ENCODE measurements at places on chromosomes 12 and 14.

DNA sequence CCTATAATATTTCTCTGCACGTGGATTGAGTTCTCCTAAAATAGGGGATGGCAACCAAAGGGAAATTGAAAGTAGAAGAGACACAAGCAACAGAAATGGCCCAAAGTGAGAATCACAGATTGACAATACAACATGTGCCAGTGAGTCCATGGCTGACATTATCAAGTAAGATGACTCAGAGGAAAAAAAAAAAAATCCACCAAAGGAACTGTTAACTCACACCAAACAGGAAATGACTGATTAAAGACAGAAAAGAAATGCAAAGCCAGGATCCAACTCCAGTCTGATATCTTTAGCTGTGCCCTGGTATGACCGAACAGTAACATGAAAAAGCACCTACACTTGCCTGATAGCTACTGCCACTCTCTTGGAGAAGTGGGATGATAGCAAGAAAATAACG is 485.0 kb downstream of the PRKD1 start:
- no peaks in the 10 kb centered on the region for H3K27me3 ChIP-seq
- DNase-seq: no peak
- no peaks in the 10 kb centered on the region for H3K36me3 ChIP-seq
- H3K4me3 ChIP-seq: no peak overlapping the region
- no peaks in the 10 kb centered on the region for H3K4me1 ChIP-seq

GRCh38 chr14:67784244-67784823 is 32.1 kb downstream of the ZFYVE26 start:
- no peaks in the 10 kb centered on the region for H3K4me1 ChIP-seq
- H3K27ac ChIP-seq: no peak overlapping the region
- DNase-seq: no peak
- H3K27me3 ChIP-seq: no peaks in the 10 kb centered on the region
- H3K36me3 ChIP-seq: no peaks in the 10 kb centered on the region

- peak overlapping the region; percentile 17 for H3K27ac ChIP-seq
- H3K4me3 ChIP-seq: no peak overlapping the region
- peak; percentile 79 for DNase-seq
- H3K36me3 ChIP-seq: no peaks in the 10 kb centered on the region
- H3K4me1 ChIP-seq: peaks cover 13% of the 10 kb centered on the region
Measured at GRCh38 chr14:64220466-64220865, 73.7 kb downstream of the ESR2 start.

GRCh38 chr14:70454731-70455130 is 2.8 kb downstream of the ADAM21 start:
- no peaks in the 10 kb centered on the region for H3K4me1 ChIP-seq
- DNase-seq: no peak
- H3K27ac ChIP-seq: no peak overlapping the region
- H3K4me3 ChIP-seq: no peak overlapping the region
- no peaks in the 10 kb centered on the region for H3K36me3 ChIP-seq

DNA sequence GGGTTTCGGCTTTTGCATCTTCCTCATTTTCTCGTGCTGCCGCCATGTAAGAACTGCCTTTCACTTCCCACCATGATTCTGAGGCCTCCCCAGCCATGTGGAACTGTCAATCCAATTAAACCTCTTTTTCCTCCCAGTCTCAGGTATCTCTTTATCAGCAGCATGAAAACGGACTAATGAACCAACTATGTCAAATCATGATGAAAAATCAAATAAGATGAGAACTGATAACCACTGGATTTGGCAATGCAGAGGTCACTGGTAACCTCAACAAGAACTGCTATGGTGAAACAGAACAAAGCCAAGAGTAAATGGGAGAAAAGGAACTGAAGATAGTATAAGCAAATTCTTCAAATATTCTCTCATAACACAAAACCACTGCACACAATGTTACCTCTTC is 6.0 kb downstream of the EML5 start:
- no peaks in the 10 kb centered on the region for H3K4me1 ChIP-seq
- H3K36me3 ChIP-seq: no peaks in the 10 kb centered on the region
- no peak overlapping the region for H3K27ac ChIP-seq
